NCI-H82 (cell line): ENCODE measurements at places on chromosomes 13 and 19.

GRCh38 chr13:103976371-103976770 is 910.2 kb upstream of the SLC10A2 start:
- DNase-seq = no peak

GRCh38 chr13:114106526-114106925 is 25.9 kb downstream of the RASA3 start:
- no peak for DNase-seq

DNA sequence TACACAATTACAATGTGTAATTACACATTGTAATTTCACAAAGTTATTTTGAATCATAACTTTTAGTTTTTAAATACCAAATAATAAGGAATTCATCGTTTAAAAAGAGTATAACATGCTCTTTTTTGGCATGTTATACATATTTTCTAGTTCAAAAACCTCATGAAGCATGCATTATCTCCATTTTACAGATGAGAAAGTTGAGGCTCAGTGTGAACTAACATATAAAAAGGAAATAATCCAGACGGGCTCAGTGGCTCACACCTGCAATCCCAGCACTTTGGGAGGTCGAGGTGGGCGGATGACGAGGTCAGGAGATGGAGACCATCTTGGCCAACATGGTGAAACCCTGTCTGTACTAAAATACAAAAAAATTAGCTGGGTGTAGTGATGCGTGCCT is 107.9 kb downstream of the PCDH9 start:
- no peak for DNase-seq

GRCh38 chr19:38989066-38989605 is 13.6 kb upstream of the FBXO17 start:
- peak; percentile 84 for DNase-seq

DNA sequence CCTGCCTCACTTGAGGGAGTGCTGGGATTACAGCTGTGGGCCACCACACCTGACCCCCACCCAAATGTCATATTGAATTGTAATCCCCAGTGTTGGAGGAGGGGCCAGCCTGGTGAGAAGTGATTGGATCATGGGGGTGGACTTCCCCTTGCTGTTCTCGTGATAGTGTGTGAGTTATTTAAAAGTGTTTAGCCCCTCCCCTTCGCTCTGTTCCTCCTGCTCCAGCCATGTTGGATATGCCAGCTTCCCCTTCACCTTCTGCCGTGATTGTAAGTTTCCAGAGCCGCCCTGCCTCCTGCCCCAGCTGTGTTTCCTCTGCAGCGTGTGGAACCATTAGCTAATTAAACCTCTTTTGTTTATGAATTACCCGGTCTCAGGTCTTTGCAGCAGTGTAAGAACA is 13.7 kb downstream of the CHAMP1 start:
- peak; percentile 85 for DNase-seq

DNA sequence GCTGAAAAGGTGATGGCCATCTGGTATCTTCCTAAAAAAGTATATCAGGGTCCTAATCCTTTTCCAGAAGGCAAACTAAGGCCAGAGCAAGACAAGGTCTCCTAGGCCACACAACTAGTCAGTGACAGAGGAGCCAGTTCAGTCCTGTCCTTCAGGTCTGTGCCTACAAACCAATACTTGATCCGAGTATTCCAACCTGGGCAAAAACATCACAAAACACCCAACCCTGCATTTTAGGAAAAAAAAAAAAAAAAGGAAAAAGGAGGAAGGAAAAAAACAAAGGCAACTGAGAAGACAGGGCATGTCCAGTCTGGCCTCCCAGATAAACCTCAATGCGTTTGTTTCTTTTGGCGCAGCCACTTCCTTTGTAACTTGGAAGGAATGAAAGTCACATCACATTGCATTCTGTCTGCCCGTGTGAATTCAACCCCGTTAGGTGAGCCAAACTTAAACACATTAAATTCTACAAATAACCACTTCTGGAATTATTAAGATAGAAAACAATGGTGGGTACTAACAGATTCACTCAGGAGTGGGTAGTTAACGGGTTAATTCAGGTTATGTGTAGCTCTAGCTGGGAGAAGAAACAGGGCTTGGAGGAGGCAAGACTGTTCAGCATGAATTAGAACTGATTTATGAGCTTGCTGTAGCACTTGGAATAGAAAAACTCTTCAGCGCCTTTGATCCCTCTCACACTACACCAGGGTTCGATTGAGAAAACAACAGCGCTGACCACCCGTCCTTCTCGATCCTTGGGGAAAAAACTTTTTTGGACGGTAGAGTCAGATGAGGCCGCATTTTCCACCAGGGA is 43.0 kb upstream of the HNRNPA1L2 start:
- peak; percentile 79 for DNase-seq

- peak; percentile 79 for DNase-seq
These were observed 8.3 kb upstream of the CDC42EP5 start for GRCh38 chr19:54481326-54481930.

- no peak for DNase-seq
These were observed 2815.8 kb downstream of the PCDH9 start for GRCh38 chr13:64414381-64414780.

DNA sequence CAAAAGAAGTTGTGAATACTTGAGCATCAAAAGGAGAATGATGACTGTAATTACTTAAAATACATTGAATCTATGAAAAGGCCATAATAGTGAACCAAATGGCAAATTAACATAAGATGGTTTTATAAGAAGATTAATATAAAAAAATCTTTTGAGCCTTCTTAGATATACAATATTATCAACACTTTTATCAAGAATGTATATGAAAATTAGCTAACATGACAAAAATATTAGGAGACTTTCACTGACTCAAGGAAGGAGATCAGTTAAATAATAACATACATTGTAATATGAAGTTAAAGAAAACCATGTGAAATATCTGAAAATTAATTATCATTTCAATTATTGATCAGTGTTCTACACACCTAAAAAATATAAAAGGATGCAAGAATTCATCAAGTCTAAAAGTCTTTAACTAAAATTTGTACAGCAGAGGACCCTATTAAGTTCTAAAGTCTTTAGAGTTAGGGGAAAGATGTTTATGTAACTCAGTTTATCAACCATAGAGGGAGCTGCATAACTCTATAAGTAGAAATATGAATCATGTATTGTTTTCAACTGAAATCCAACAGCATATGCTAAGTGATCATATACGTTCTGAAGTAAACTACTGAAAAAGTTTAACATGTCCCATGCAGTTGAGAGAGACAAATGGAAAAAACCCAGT is 756.1 kb upstream of the MIR17HG start:
- no peak for DNase-seq

- DNase-seq = no peak
These were observed 2712.2 kb upstream of the PCDH20 start for GRCh38 chr13:64127856-64128255.

DNA sequence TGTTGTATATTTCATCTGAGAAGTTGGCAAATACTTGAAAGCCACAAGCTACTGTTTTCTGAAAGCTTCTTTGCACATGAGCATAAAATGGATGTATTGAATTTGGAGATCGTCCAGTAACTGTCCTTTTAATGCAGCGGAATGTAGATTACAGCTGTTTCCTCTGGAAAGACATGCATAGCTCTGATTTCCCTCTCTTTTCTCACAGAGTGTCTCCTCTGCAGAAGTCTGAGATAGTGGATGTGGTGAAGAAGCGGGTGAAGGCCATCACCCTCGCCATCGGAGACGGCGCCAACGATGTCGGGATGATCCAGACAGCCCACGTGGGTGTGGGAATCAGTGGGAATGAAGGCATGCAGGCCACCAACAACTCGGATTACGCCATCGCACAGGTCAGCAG is 283.0 kb downstream of the SHISA2 start:
- no peak for DNase-seq

DNA sequence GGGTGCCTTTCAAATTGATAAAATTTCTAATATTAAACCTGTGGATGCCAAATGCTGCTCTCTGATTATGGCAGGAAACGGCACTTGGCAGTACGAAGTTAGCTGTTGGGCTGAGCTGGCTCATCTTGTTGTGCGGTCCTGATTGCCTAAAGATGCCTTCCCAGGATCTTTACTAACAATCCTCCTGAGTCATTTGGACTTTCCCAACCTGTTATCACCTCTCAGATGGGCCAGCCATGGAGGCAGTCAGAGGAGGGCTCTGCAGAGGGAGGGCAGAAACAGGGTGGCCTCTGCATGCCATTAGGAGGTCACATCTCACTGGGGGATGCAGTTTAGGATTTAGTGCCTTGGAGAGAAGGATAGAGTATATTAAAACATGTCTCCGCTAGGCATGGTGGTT is 27.3 kb downstream of the ALOX5AP start:
- DNase-seq = no peak

DNA sequence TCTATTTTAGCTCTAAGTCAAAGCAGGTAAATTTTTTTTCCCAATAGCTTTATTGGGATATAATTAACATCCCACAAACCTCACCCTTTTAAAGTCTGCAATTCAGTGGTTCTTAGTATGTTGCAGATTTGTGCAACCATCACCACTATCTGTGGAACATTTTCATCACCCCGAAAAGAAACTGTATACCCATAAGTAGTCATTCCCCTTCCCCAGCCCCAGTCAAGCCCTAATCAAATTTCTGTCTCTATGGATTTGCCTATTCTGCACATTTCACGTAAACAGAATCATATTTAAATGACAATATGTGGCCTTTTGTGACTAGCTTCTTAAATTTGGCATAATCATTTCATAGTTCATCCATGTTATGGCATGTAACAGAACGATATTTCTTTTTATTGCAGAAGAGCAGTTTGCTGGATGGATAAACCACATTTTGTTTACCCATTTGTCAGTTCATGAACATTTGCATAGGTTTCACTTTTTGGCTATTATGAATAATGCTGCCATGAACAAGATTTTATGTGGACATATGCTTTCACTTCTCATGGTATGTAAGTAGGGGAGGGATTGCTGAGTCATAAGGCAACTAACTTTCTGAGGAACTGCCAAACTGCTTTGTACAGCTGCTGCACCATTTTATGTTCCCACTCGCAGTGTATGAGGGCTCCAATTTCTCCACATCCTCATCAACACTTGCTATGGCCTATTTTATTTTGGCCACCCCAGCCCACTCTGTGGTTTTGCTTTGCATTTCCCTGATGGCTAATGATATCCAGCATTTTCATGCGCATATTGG is 10.9 kb downstream of the SLC46A3 start:
- no peak for DNase-seq

GRCh38 chr13:85197431-85197830 is 601.8 kb downstream of the SLITRK6 start:
- no peak for DNase-seq

- DNase-seq = no peak
These were observed 23.8 kb upstream of the MEDAG start for GRCh38 chr13:30882026-30882850.

DNA sequence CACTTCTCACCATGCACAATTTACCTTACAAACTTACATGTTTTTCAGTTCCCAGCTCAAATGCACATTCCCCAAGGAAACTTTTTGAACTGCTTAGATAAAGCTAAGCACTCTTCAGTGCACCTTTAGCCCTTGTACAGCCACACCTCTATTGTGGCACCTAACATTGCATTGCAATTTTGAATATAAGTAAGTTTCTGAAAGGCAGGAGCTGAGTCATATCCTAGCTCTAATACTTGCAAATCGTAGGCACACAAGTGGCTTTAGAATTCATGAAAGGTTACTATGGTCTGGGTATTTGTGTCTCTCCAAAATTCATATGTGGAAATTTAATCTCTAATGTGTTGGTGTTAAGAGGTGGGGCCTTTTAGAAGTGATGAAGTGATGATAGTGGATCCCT is 4.9 kb upstream of the ESD start:
- no peak for DNase-seq

- no peak for DNase-seq
These were observed 124.4 kb downstream of the SIPA1L3 start for GRCh38 chr19:38031423-38031770.

DNA sequence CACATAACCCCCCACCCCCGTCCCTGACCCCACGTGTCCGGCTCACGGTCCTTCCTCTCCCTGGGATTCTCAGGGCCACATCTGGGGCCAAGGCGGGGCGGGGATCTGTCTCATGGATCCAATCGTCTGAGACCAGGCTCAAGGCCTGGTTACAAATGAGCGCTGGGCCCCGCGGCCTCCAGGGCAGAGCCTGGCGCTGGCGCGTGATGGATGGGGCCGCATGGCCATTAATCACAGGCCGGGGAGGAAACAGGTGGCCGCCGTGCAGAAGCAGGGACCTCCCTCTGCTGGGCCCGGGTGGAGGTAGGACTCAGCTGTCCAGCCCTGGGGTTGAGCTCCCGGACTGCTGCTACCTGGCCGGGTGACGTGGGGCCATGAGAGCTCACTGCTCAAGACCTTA is 5.8 kb upstream of the TLE5 start:
- DNase-seq = peak; percentile 82

DNA sequence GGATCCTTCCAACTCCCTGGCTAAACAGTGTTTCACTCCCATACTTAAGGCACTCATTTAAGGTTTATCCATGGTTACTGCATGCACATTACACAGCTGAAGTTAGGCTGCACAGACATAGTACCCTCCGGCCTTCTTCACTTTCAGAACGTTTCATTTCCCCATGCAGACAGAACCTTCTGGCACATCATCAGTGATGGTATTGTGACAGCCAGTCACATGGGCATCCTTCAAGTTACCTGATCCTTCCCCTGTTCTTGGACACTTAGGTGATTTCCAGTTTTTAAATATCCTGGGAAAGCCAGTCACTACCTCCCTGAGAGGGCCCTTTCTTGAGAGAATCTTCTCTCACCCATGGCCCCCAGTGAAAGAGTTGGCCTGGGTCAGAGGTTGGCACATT is 9.1 kb downstream of the SMIM7 start:
- no peak for DNase-seq

- no peak for DNase-seq
These were observed 3.2 kb downstream of the NFIC start for GRCh38 chr19:3369337-3370213.

DNA sequence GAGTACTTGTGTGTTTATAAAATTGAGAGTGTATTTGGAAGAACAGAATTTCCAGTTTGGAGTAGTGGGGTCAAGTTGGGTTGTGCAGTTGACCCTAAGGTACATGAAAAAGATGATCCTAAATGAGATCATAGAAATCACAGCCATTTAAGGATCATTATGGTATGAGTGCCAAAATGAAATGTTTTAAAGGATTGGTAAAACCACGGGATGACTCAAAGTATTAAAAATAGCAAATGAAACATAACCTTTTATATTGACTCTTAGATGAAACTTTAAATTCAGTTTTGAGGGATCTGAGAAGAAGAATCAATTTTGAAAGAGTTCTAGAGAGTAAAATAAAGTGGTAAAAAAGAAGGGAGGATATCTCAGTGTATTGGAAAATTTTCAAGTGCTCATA is 773.8 kb downstream of the GPC5 start:
- no peak for DNase-seq

- no peak for DNase-seq
These were observed 7.5 kb upstream of the TSHZ3 start for GRCh38 chr19:31356587-31357314.

GRCh38 chr19:1590641-1591397 is 1.8 kb downstream of the MBD3 start:
- DNase-seq = peak; percentile 52
